ENCODE measurements at places on chromosomes 1 and 21. TPM values are rescaled to one million over a fixed set of nuclear protein-coding genes. Genes with fewer than 3 reads are reported as not detected.

- H3K27me3 ChIP-seq, result no peaks in the 10 kb centered on the region
- H3K36me3 ChIP-seq, result no peaks in the 10 kb centered on the region
- no peak overlapping the region for H3K4me3 ChIP-seq
- DNase-seq, result no peak
Observed at GRCh38 chr1:84780000-84780716, 89.9 kb upstream of the SSX2IP start.

The CLCNKA gene
- total RNA-seq, result 0.47 TPM

DNA sequence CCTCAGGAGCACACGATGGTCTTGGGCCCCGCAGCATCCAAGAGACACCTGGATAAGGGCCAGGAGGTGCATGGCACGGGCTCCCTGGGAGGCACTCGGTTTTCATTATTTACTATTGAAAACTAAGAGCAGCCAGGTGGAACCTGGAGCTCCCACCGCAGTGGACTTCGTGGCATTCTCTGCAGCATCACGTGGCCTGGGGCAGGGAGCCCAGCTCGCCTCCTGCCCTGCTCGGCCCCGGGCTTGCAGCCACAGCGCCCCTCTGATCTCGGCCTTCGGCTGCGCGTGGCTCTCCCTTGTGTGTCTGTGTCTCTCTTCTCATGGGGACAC lies 121.6 kb downstream of the SIK1 start:
- no peak overlapping the region for H3K27ac ChIP-seq
- H3K36me3 ChIP-seq, result no peaks in the 10 kb centered on the region
- DNase-seq, result peak; percentile 7
- H3K27me3 ChIP-seq, result no peaks in the 10 kb centered on the region
- no peaks in the 10 kb centered on the region for H3K4me1 ChIP-seq

The LCE3D gene
- not detected for total RNA-seq

The TRIM33 gene
- 14.0 TPM for total RNA-seq

GRCh38 chr1:208088319-208088718 lies 155.9 kb downstream of the PLXNA2 start:
- peaks cover 9% of the 10 kb centered on the region for H3K36me3 ChIP-seq
- no peak overlapping the region for H3K4me3 ChIP-seq
- no peak overlapping the region for H3K27ac ChIP-seq
